ENCODE measurements at places on chromosomes 12 and 14.

- DNase-seq, result peak; percentile 48
Observed at GRCh38 chr12:69329669-69330428, 18.3 kb upstream of the LYZ start.

- DNase-seq, result no peak
Observed at GRCh38 chr14:88321692-88322503, 1.2 kb downstream of the KCNK10 start.

- DNase-seq, result peak; percentile 63
Observed at GRCh38 chr14:61321385-61322010, at the start of gene PRKCH. TSS of gene PRKCH (plus strand) at chr14:61321579. CDS start at chr14:61322102, 523 bp downstream.

GRCh38 chr12:131982041-131982440 is 32.3 kb downstream of the EP400 start:
- DNase-seq, result no peak

GRCh38 chr14:101997429-101998336 is 33.3 kb downstream of the DYNC1H1 start:
- DNase-seq, result no peak

DNA sequence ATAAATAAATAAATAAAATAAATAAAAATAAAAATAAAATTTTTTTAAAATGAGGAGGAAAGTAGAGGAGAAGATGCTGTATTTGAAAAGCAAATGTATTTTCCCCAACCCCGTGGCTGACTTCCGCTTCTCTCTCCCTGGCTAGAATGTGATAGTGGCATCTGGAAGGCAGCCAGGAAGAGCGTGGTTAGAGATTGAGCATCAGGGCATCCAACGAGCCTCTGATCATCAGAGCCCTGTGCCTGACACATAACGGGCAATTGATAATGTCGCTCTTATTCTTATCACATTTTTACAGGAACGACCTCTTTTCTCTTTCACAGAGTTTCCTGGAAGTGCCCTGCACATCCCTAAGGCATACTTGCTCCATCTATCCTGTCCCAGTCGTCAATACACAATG is 496.9 kb upstream of the TMEM132C start:
- peak; percentile 20 for DNase-seq

DNA sequence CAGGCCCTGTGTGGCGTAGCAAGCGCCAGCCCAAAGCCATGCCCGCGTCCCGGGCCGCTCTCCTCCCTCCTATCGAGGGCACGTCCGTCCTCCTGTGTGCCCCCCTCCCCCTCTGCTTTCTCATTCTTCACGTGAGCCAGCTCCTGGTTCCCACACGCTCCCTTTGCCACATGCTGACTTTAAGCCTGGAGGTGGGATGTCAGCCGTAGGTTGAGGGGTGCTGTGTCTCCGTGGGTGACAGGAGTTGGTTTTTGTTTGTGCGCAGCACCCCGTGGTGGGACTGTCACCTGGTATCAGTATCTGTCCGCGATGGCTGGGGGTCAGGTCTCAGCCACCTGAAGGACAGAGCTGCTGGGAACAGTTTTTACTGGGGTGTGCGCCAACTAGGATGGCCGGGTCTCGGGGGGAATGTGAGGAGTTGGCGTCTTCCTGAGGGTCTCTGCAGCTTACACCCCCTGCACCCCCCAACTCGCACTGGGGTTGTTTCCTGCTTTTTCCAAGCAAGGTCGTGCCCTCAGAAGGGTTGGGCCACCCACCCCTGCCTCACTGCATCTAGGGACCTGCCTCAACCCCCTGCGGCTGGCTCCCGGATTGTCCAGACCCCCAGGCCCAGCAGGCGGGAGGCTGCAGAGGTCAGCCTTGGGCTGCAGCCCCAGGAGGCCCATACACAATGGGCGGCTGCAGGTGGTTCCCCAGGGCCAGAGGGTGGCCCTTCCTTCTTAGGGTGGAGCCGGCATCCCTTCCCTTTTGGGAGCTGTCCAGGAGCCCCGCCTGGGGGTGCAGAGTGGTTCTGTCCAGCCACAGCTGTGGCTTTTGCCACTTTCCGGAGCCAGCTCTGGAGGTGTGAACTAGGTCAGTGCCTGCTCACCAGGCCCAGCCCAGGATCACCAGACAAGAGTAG is 7.3 kb downstream of the ULK1 start:
- DNase-seq, result no peak

DNA sequence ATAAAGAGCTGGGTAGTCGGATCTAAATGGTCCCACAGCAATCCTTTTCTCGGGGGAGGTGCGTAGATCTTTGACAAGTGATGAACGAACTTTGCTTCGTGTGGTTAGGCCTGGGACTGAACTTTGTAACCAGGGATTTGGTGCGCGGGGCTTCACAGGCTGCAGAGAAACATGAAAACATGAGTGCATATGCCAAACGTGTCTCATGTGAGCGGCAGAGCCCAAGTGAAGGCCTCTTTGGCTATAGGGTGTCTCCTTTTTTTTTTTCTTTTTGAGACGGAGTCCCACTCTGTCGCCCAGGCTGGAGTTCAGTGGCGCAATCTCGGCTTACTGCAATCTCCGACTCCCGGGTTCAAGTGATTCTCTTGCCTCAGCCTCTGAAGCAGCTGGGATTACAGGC is 12.0 kb upstream of the RIOX1 start:
- no peak for DNase-seq

DNA sequence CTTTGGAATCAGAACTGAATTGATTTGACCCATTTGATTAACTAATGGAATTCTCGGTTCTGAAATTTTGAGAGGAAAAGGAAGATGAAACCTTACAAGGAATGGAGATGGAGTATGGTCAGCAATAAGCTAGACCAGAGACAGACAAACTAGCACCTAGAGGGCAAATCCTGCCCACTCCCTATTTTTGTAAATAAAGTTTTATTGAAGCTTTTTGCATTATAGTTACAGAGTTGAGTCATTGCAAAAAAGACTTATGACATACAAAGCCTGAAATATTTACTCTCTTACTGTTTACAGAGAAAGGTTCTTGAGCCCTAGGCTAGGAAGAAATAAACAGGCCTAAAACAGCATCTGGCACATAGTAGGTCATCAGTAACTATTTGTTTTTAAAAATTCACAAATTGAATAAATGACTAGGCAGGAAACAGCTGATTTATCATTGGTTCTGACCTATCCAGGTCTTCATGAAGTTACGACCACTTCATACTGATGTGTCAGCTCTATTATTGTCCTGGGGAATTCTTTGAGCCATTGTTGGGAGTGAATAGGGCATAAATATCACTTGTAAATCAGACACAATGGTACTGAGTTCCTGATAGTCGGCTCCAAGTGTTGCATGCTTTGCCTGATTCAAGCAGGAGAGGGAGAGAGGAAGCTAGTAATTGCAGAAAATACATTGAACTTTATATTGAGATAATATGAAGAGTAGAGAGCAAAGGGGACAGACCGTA is 14.6 kb upstream of the STAB2 start:
- no peak for DNase-seq

- no peak for DNase-seq
Observed at GRCh38 chr12:51868821-51869495, 18.9 kb upstream of the ANKRD33 start.

GRCh38 chr12:114668151-114668885 is 15.7 kb downstream of the TBX3 start:
- peak; percentile 51 for DNase-seq

DNA sequence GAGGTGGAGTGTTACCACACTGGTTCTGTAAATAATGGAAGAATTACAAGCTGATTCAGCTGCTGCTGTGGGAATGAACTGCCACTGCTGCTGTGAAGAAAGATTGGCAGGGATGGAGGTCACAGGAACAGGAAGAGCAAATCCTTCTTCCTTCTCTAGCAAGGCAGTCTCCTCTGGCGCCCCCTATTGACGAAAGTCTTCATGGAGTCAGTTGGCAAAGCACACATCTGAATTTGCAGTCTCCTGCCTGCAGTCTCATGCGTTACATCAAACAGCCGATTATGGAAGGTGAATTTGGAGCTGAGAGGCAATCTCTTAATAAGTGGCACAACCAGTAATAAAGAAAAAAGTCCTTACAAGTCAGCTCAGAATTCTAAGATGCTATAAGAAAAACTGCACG is 106.0 kb upstream of the TMTC1 start:
- peak; percentile 83 for DNase-seq

- no peak for DNase-seq
Observed at GRCh38 chr12:75585330-75585729, 73.9 kb upstream of the KRR1 start.

- DNase-seq, result no peak
Observed at GRCh38 chr12:26906704-26907103, 31.1 kb downstream of the INTS13 start.

DNA sequence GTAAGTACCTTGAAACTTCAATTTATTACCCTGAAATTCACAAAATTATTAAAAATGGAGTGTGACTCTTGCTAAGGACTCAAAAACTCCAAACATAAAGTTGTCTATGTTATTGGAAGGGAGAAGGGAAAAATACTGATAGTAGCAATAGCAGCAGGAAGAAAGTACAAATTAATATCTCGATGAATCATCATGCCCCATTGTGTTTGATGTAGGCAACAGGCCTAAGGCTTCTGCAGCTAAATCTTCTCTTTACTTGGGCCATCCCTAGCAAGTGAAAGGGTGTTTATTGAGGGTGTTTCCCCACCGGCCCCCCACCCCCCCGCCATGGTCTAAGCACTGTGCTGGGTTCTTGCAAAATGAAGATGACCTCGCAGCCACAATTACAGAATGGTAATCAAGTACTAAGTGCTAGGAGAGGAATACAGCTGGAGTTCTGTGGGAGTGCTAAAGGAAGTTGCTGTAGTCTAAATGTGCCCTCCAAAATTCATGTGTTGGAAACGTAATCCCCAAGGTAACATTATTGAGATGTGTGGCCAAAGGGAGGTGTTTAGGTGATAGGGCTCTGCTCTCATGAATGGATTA is 76.5 kb downstream of the SNAPC1 start:
- no peak for DNase-seq

All from inflammatory macrophage treated with lipopolysaccharide for 1 hour (primary cell).